ENCODE measurements at places on chromosomes 2 and 18.

GRCh38 chr18:43060020-43060419, 55.5 kb downstream of the RIT2 start:
- DNase-seq = no peak

GRCh38 chr2:69642709-69643601, 584 bp downstream of the AAK1 start:
- DNase-seq = peak; percentile 51

- DNase-seq = no peak
Measured at GRCh38 chr2:240023792-240024191, 1.4 kb downstream of the NDUFA10 start.

DNA sequence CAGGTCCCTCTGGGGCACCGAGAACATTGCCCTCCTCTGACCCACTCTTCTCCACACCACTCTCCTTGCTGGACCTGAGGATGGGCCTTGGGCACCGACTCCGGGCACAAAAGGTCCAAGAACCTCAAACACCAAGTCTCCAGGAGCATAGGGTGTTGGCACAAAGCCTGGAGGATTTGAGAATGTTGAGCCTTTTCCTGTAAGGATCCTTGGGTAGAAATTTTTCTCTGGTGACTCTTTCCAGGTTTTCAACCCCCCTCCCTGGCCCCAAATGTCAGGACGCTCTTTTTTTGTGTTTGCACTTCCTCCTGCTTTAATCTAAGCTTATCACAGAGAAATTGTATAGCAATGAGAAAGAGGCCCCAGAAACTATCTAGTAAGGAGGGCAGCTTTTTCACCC, 9.2 kb downstream of the SPR start:
- DNase-seq = no peak

- DNase-seq = no peak
Measured at GRCh38 chr2:151159109-151159662, 102.5 kb downstream of the RBM43 start.

- DNase-seq = peak; percentile 40
Measured at GRCh38 chr2:119659601-119660342, 19.2 kb upstream of the TMEM177 start.

GRCh38 chr2:231910771-231911170, 15.4 kb downstream of the NPPC start:
- no peak for DNase-seq

- no peak for DNase-seq
Measured at GRCh38 chr2:84719434-84719833, 161.4 kb downstream of the TRABD2A start.

DNA sequence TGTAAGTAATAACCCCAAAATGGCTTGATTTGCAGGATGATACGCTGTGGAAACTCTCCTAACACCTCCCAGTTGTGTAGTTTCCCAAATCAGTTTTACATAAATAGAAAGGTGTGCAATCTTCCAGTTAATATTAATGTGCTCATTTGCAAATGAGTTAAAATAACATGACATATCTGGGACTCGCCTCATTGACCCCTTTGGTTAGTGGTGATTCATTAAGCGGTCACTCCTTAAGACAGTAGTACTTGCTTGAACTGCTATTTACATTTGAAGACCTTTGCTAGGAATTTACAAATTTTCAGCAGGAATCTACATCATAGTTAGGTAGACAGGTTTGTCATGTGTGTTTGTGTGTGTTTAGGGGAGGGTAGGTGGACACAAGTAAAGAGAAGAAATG, 1367.7 kb upstream of the CELF4 start:
- no peak for DNase-seq

- DNase-seq = no peak
Measured at GRCh38 chr2:163736433-163737189, 803 bp upstream of the FIGN start.

DNA sequence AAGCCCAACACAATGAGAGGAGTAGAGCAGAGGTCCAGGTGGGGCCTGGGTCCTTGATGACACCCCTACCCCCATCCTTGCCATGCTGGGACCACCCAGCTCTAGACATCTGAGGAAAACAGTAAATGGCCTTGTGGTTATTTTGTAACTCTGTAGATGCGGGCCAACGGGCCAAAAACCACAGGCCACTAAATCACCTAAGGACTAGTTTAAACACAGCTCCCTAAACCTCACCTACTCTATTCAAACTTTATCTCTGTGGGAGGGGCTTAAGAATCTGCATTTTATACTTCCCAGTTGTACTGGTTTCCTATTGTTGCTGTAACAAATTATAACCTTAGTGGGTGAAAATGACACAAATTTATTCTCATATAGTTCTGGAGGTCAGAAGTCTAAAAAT, 19.0 kb upstream of the SERTAD2 start:
- DNase-seq = no peak

GRCh38 chr2:219362524-219363164, 25.1 kb downstream of the DNPEP start:
- DNase-seq = no peak

DNA sequence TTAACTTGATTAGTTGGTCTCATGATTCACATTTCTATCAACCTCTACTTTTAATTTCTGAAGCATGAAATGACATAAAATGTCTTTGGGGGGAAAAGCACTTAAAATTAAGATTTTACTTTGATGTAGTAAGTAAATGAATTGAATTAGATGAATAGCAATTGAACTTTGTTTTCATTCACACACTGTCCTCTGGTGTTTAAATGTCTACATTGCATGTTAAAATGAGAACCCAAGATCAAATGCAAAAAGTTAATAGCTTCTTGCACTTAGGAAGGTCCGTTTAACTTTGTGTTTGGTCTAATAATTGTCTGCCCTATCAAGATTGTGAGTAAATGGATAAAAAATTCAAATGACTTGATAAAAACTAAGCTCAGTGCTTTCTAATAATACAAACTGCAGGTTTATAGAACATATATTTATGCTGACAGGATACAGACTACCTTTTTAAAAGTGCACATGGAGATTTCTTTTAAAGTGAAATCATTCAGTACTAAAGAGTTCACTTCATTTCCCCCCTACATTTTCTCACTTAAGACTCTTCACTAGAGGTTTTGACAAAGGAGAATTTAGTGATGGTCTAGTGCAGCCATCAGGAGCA, 156.2 kb upstream of the NABP1 start:
- peak; percentile 36 for DNase-seq

DNA sequence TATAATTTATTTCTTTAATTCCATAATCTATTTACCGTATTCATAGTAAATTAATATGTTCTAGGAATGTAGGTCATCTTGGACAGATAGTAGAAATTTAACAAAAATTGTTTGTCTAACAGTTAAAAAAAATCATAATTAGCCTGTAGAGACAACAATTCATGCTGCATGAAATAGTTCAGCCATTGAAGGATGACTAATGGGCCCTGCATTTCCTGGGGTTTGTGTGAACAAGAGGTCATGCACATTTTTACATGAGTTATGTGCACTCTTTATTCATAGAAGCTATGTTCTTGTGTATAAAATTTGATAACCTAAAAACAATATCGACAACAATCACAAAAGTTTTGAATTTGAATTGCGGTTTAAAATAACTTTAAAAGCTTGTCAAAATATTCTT, 1663.6 kb downstream of the SUCLG1 start:
- no peak for DNase-seq

- no peak for DNase-seq
Measured at GRCh38 chr2:23019476-23019875, 365.5 kb upstream of the KLHL29 start.

- DNase-seq = no peak
Measured at GRCh38 chr18:48683661-48684060, 144.8 kb downstream of the CTIF start.

GRCh38 chr2:62968168-62968567, 82.5 kb upstream of the OTX1 start:
- DNase-seq = no peak

DNA sequence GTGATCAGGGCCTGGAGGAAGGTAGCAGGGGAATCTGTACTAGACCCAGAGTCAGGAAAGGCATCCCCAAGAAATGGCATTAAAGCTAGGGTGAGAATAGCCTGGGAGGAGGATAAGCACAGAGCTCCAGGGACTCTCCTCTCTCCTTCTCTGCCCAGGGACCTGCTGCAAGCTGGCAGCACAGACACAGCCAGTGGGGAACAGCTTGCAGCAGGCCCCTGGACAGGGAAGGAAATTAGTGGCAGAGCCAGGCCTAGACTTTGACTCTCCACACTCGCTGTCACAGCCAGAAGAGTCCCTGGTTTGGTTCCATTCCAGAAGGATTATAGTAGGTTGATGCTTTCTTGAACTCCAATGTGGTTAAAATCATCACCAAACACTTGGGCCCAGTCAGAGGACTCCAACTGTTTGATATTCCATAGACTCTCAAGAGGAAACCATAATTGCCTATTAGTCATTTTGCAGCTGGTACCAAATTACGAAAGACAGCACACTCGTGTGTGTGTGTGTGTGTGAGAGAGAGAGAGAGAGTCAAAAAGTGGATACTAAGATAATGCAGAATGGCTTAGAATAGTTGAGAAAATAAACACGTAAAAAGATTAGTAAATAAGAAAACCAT, 95.5 kb upstream of the ATP8B1 start:
- DNase-seq = no peak

- no peak for DNase-seq
Measured at GRCh38 chr2:212136216-212136795, 402.3 kb downstream of the ERBB4 start.

- DNase-seq = no peak
Measured at GRCh38 chr2:23617167-23617810, 232.3 kb downstream of the KLHL29 start.

DNA sequence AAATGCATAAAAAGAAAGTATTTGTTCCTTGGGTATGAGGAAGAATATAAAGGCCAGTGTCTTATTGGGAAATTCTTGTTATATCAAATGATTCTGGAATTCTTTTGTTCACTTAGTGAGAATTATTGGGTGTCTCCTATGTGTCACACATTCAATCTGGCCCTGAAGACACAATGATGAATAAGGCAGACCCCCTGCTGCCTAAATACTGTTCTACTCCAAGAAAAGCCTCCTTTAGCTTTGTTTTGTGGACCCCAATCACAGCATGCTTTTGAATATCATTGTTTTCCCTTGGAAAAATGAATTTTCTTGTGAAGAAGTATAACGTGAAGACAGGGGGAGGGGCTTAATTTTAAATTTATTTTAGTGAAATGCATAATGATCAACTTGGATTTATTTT, 682.4 kb downstream of the LRRTM4 start:
- no peak for DNase-seq

- no peak for DNase-seq
Measured at GRCh38 chr18:26566874-26567555, 18.7 kb upstream of the KCTD1 start.

- no peak for DNase-seq
Measured at GRCh38 chr2:6653281-6653750, 212.4 kb downstream of the CMPK2 start.

GRCh38 chr18:21064347-21064746, 47.3 kb downstream of the ROCK1 start:
- DNase-seq = no peak

GRCh38 chr2:136025057-136025973, 39.9 kb upstream of the DARS1 start:
- DNase-seq = no peak

- DNase-seq = no peak
Measured at GRCh38 chr18:59267503-59268126, 5.6 kb downstream of the RAX start.
